ENCODE measurements at places on chromosomes 1 and 21.

- no peak for DNase-seq
Measured at GRCh38 chr1:236149696-236150228, 7.4 kb downstream of the GPR137B start.

- DNase-seq = no peak
Measured at GRCh38 chr1:114901814-114902213, 47.2 kb downstream of the SYCP1 start.

DNA sequence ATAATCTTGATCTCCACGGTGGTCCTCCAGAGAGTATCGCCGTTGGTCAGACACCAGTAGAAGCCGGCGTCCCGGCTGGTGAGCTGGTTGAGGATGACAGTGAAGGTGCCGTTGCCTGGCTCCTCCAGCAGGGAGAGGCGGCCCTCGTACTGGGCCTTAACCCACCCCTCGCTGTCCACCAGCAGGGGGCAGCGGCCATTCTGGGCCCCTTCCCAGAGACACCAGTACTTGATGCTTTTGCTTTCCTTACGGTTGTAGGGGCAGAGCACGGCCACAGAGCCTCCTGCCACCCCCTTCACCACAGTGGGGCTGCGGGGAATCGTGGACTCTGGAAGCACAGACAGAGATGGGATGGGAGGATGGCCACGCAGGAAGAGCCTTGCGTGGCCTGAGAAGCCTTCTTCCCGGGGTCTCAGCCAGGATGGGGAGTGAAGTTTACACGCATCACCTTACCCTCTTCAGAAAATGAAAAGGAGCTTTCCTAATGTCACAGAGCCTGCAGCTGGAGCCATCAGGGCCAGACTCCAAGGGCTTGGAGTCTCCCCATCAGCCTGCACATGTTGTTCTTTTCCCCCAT lies 10.7 kb downstream of the PIGR start:
- DNase-seq = no peak

DNA sequence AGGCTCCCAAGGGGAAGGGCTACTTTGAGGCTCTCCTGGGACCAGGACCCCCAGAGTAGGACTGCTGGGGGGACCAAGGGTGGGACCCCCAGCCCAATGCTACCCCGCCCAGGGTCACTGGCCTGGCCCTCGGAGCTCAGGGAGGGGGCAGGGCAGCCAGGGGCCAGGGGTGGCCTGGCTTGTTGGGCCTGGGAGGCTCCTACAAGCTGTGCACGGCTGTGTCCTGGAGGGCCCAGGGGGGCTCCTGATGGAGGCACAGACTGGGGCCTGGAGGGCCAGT lies 2.2 kb downstream of the HES4 start:
- DNase-seq = no peak

GRCh38 chr21:42147386-42148020 lies 71.4 kb upstream of the ABCG1 start:
- no peak for DNase-seq

DNA sequence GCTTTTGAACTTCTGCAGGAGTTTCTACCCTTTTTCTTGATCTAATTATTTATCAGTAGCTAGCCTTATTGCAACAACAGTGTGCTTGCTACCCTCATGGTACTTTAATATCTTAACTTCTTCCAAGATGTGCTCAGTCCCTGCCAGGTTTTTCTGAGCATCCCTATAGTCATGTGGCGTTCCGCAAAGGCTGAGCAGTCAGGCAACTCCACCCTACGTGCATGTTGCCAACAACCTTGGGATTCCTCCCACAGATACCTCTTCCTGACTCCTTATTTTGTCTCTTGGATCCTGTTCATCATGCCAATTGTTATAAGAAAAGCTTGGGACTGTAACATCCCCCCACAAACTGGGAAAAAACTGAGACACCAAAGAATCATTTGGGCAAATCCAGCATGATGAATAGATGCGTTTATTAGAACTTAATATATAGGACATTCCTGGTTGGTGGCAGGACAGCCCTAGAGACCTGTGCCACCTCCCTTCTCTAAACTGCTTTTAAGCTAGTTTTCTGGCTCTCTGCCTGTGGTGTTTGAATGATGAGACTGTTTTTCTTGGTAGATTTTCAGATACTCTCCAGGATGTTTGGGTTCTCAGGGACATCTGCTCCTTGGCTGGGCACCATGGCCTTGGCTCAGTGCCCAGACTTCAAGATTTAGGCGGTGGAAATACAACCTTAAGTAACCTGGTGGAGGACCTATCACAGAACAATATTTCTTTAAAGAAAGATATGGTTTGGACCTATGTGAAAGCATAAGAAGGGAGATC lies 27.1 kb upstream of the KCTD3 start:
- no peak for DNase-seq

DNA sequence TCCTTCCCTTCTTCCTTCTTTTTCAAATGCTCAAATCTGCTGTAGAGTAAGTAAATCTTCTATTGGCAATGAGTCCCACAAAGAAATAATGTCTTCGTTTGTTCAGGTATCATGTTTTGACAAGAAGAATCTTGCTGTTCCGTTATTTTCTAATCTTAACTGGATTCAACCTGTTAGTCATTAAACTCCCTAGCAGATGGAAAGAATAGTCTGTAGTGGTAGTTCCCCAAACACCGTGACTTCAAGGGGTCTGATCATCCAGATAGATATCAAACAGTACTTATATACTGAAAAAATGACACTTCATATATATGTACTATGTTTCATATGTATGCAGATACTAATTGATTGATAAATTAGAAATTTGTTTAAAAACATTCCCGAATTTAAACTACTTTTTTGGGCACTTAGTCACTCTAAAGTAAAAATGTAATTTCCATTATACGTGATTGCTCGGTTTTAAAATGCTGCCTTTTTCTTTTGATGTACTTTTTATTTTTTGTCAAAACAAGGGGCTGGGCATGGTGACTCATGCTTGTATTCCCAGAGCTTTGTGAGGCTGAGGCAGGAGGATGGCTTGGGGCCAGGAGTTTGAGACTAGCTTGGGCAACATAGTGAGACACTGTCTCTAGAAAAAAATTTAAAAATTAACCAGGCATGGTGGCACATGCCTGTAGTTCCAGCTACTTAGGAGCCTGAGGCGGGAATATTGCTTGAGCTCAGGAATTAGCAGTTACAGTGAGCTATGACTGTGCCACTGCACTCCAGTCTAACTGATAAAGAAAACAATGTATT lies 335.7 kb upstream of the SNX7 start:
- no peak for DNase-seq

- no peak for DNase-seq
Measured at GRCh38 chr1:7247158-7247557, 461.9 kb downstream of the CAMTA1 start.

GRCh38 chr1:66693856-66694255 lies 58.4 kb upstream of the DYNLT5 start:
- DNase-seq = no peak

DNA sequence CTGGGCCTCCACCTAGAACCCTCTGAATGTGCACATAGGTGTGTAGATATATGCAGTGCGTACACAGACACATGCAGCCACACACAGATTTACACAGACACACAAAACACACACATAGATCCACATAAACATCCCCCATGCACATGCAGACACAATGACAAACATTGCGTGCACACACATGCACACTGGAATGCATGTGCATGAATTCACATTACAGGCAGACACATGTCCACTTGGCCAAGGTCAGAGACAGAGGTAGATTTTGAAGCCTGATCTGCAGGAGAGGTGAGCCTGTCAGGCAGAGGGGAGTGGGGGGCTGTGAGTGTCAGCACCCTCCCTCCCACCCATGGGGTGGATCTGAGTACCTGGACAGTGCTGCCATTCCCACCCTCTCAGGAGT lies 338.5 kb downstream of the PTPRU start:
- DNase-seq = no peak

DNA sequence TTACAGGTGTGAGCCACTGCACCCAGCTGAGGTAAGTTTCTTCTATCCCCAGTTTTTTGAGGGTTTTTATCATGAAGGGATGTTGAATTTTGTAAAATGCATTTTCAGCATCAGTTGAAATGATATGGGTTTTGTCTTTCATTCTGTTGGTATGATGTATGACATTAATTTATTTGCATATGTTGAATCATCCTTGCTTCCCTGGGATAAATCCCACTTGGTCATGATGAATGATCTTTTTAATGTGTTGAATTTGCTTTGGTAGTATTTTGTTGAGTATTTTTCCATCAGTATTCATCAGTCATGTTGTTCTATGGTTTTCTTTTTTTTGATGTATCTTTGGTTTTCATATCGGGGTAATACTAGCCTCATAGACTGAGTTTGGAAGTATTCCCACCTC lies 141.0 kb downstream of the RPS6KC1 start:
- DNase-seq = no peak

Data from stimulated activated CD8-positive, alpha-beta memory T cell treated with anti-CD3 and anti-CD28 coated beads, Interleukin-7, amount 100 ng/mL, for 24 hours (primary cell).